GM13976 (cell line): ENCODE measurements at places on chromosomes 5 and 9.

GRCh38 chr9:9257999-9258498 lies 1354.8 kb downstream of the PTPRD start:
- DNase-seq: no peak

DNA sequence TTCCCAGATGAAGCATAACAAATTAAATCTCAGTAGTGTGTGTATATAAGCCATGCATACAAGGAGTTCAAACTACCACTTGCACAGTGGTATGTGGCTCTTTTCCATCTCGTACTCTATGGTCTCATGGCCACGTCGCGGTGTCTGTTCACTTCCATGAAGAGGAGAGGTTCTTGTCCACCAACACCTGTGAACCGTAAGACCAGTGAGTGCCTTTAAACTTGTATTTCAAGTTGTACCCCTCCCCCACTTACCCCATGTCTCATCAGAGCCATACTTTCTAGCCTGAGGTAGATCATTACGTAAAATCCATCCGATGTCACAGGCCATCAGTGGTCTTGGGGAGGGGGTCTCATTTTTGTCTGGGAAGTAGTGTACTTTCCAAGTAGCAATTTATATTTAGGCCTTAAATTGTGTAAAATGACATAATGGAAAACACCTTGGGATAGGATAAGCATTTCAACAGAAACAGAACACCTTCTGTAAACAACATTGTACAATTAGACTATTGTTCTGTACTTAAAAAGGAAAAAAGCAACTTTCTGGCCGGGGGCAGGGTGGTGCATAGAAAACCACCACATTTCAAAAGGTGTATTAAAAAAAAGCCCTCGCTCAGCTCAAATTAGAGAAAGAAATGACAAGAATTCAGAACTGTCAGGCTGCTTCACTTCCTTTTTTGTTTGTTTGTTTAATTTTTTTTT lies 163.0 kb downstream of the SMARCA2 start:
- no peak for DNase-seq

DNA sequence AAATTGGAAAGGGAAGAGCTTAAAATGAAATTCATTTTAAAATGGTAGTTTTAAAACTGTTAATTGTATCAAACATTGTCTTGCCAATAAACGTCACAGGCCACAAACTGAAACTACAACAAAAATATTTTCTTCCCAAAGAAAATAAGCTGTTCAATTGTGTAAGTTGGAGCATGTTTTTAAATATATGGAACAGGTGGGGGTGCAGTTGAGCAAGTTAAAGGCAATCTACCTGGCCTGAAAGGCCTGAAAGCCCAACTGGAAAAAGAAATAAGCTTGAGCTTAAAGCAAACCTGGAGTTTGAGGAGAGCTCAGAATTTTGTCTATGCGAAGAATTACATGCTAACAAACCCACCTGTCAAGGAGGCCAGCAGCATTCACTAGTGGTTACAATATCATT lies 439.5 kb downstream of the ACTL7B start:
- no peak for DNase-seq

GRCh38 chr5:98769210-98769958 lies 4.1 kb upstream of the RGMB start:
- peak; percentile 66 for DNase-seq

DNA sequence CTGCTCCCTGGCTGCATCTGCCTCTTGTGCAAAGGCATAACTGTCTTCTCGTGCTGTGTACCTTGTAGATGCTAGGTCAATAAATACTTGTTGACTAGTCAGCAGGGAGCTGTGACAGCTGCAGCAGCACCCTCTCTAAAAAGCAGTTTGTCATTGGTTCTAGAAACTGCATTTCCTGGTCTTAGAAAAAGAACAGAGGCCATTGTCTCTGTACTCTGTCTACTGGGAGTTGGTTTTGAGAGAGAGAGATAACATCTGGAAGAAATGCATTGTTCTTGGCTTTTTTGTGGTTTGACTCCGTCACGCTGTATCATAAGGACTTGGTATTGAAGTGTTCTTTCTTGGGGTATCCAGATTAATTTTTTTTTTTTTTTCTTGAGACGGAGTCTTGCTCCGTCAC lies 32.3 kb downstream of the SH3GLB2 start:
- no peak for DNase-seq

- DNase-seq: no peak
Observed at GRCh38 chr9:126388964-126389708, 62.5 kb downstream of the MVB12B start.

DNA sequence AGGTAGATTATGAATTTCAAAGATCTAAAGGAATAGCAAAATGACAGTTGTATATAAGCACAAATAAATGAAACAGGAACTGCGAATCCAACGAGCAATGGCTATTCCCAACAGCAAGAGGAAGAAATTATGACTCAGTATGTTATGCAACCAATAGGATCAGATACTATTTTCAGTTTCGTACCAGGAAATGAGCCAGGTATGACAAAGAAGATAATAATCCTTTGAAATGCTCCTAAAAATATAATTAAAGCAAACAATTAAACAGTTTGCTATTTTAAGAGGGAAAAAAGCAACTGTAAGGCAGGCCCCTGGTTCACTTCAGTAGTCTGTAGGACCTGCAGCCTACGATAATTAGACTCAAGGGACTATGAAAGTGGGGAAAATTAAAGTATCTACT lies 58.9 kb downstream of the AUH start:
- DNase-seq: no peak

GRCh38 chr5:87170799-87171198 lies 96.9 kb upstream of the RASA1 start:
- DNase-seq: no peak

- DNase-seq: no peak
Observed at GRCh38 chr9:16046713-16047112, 493.9 kb downstream of the CCDC171 start.

- DNase-seq: peak; percentile 53
Observed at GRCh38 chr9:91424403-91425176, 958 bp upstream of the NFIL3 start.

- DNase-seq: no peak
Observed at GRCh38 chr5:67639313-67639712, 442.7 kb upstream of the CD180 start.

GRCh38 chr5:117461966-117462365 lies 887.3 kb upstream of the SEMA6A start:
- DNase-seq: no peak

DNA sequence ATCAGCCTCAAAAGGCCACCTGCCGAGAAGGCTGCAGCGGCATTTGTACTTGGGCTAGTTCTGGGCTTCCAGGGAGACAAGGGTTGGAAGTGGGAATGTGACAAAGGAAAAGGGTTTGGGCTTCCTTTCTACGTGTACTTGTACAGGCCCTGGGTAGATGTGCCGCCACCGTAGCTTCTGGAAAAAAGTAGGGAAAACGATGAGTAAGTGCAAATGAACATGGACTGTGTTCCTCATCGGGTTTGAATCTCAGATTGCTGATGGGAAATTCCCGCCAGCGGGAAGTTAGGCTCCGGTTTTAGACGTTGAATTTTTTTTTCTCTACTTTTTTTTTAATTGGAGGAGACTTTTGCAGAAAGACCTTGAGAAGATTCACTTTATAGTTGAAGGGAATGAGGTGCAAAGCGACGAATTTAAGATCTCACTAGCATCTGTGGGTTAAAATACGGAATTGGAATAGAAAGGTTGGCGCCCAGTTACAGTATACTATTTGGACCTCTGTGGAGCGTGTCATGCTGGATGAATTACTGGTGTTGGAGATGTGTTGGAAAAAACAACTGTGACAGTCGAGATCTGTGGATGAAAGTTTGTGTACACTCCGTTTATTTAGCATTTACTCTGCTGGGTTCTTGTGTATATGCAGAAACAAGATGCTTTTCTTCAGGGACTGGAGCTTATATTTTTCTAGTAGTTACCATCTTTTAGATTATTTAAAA lies 1.2 kb downstream of the G3BP1 start:
- DNase-seq: no peak

GRCh38 chr9:31045810-31046209 lies 1338.6 kb upstream of the ACO1 start:
- DNase-seq: no peak

- DNase-seq: no peak
Observed at GRCh38 chr5:141150224-141150992, 551 bp downstream of the PCDHB6 start.

DNA sequence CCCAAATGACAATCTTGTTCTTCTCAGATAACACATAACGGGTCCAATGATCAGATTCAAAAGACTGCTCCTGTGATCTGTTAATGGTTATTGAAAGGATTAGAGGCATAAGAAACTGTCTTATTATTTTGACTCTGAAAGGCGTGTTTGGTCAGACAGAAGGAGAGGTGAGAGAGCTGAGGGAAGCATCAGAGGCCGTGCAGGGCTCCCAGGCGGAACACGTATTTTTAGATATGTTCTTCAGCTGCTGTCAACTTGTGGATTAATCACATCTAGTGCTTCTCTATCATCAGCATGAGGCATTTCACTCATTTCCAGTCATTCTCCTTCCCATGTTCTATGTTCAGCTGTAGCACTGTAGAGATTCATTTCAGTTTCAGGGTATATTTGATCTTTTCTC lies 199.8 kb downstream of the MAPKAP1 start:
- no peak for DNase-seq

DNA sequence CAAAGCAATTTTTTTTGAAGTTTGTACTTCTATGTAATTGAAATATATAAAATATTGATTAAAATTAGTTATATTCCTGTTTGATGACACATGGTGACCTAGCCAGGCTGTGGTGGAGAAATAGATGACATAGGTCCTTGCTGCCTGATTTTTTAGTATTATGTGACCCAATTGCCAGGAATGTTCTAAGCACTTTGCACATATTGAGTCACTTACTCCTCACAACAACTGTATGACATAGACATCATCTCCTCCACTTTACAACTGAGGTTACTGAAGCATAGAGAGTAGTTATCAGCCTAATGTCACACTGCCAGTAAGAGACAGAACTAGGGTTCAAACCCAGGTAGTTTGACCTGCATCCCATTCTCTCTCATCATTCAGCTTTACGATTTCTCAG lies 26.2 kb upstream of the SNX18 start:
- no peak for DNase-seq
